ENCODE measurements at places on chromosomes 12 and 14.

DNA sequence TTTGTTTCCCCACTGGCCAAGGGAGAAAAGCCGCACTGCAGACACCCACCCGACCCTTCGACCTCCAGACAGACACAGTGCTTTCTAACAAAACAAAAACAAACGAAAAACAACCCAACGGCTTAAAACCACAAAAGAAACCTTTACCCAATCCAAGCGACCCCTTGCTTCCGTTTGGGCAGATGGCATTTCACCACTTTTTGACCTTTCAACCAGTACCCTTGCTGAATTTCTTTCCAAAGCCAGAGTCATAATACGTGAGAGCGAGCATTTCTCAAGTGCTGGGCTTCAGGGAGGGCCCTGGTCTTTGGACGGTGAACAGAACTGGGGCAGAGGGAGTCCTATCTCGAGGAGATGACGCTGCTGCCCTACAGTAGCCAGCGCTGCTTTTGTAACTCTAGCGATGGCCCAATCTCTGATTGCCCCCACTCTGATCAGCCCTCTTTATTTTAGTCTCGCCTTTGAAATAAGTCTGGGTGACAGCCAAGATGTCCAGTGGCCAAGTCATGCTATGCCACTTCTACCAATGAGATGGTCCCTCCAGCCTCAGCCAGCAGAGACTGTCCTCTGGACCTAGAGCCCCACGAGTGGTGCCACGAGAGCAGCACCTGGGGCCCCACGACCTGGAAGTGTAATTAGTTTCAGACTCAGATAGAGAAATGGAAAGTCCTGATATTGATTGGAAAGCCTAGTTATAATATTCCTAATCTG lies 21.9 kb upstream of the ADIPOR2 start:
- DNase-seq, result no peak

DNA sequence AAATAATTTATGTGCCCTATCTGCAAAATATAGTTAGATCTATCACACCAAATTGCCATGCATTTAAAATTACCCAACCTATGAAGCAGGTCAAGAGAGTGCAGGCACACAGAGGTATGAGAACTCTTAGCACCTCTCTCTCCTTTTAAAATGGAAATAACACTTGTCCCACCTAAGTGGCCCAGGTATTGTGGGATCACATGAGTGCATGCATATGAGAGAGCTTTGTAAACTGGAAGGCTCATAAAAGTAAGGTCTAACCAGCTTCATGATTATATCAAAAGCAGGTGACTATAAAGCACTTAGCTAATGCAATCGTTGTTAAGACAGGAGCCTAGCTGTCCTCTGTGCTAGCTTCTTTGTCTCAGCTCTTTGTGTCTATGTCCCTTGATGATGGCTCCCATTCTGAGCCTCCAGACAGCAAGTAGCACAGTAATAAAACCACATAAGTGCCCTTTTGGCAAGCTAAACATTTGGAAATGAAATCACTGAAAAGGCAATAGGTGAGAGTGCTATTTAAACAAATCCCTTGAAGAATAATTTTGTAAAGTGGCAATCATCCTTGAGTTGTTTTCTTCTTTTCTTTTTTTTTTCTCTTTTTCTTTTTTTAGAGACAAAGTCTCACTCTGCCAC lies 219.0 kb downstream of the NTF3 start:
- DNase-seq, result no peak

DNA sequence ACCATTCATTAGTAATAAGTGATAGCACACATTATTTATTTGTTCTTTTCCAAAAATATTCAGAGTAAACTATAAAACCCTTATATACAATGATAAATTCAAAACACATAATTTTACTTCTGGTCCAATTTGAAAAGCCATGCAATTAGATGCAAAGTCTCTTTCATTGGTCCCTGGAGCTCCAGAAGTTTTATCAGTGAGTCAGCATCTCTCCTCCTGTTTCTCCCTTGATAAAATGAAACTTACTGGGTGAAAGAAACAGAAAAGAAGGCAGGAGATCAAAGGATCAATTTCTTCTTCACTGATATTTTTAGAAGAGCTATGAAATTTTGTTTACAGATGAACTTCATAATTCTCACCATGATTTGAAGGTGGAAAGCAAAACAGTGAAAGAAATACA lies 47.5 kb downstream of the IFNG start:
- no peak for DNase-seq

GRCh38 chr12:109599087-109599486 lies 25.5 kb downstream of the MVK start:
- no peak for DNase-seq

DNA sequence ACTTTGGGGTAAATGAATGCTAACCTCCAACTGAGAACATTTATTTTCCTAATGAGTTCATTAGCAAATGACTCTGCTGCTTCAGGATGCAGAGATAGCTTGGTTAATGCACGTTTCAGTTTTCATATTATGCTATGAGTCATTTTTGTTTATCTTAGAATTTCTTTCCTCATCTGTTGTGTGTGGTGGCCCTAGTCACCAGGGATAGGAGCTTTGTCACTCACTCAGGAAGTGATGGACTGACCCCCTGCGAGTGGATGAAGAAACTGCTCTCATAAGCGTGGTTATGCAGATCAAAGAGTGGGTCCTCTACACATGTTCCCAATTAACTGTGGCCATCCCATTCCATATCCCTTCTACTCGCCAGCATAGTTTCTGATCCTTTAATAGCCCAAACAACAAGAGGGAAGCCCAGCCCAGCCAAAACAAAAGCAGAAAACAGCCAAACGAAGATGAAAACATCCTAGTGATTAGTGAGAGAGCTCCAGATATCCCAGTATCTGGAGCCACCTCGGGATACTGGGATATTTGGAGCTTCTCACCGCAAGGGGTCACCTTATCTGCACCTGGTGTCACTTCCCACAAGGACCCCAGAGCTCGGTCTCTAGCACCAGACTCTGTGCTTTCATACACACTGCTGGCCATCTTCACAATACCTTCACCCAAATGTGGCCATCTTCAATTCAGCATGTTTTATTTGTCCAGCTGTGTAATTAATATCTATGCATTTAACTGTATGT lies 8.6 kb downstream of the TC2N start:
- DNase-seq, result peak; percentile 60

DNA sequence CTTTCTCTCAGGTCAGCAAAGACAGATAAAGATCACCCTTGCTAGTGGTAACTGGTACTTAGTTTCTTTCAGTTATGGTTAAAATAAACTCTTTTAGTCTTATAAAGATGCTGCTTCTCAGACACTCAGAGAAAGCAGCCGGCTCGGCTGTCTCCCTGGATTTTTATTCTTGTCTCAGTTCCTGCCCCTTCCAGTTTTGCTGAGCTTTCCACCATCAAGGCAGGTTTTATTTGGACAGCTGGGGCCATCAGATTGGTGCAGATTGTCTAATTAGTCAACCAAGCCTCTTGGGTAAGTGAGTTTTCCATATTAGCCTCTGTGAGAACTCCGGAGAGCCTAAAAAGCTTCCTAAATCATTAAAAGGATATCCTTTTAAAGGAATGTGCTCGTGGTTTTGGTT lies 130.8 kb upstream of the BMP4 start:
- no peak for DNase-seq

Data from kidney tubule cell (primary cell).